ENCODE measurements at places on chromosomes 2 and 18. TPM values are rescaled to one million over a fixed set of nuclear protein-coding genes. Genes with fewer than 3 reads are reported as not detected.

GRCh38 chr2:207704671-207705070 is 6.8 kb upstream of the CCNYL1 start:
- no peak for DNase-seq

The MYO5B gene
- 0.12 TPM for total RNA-seq

DNA sequence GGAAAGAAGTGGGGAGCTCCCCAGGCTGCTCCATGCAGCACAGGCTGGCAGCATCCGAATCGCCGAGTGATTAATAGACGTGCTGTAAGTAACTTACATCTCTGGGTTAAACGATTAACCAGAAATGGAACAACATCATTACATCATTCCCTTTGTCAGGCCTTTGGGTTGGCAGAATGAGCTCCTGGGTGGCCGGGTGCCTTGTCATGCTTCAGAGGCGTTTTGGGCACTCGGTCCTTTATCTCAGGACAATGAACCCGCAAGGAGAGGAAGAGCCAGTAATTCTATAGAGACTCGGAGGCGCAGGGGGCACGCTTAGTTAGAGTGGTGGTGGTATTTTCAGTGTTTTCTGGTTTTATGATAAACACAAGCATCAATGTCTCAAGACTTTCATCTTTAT is 146.9 kb upstream of the TPO start:
- no peak for DNase-seq

The COLEC12 gene
- not detected for total RNA-seq

The DUSP19 gene
- total RNA-seq: 1.0 TPM

The DPYSL5 gene
- not detected for total RNA-seq

DNA sequence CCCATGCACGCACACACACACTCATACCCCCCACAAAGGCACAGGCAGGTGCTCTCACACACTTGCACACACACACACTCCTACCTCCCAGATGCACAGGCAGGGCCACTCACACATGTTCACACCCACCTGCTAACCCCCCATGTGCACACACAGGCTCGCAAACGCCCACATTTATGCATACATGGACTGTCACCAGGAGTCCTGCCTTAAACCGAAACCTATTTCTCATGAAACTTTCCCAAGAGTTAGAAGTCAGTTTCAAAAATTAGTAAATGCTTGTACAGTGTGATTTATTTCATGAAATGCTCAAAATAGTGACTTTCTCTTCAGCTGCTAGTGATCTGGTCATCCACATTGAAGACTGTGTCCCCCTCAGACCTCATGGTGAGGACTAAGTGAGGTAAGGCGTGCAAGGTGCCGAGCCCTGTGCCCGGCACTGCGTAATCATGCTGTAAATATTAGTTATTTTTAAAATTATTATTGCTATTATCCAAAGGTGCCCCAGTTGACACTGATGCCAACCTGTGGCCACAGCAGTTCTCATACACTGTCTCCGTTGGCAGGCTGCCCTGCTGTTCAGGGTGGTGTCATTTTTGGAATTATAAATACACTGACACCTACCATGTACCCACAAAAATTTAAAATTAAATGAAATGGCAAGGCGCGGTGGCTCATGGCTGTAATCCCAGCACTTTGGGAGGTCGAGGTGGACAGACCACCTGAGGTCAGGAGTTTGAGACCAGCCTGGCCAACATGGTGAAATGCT is 12.4 kb downstream of the CNNM4 start:
- no peak for DNase-seq

The MOGAT1 gene
- not detected for total RNA-seq

DNA sequence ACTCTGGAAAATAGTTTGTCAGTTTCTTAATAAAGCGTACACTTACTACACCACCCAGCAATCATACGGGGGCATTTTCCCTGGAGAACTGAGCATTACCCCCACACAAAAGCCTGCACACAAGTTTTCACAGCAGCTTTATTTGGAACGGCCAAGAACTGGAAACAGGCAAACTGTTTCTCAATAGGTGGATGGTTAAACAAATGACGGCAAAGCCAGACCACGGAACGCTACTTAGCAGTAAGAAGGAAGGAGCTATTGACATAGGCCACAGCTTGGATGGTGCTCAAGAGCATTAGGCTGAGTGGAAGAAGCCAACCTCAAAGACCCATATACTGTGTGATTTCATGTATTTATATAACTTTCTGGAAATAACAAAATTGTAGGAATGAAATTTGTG is 9.0 kb downstream of the MALL start:
- no peak for DNase-seq
